Stimulated activated CD4-positive, alpha-beta T cell treated with anti-CD3 and anti-CD28 coated beads, TNF-alpha, amount 100 ng/mL, for 4 hours (primary cell): ENCODE measurements at places on chromosomes 3 and 15.

DNA sequence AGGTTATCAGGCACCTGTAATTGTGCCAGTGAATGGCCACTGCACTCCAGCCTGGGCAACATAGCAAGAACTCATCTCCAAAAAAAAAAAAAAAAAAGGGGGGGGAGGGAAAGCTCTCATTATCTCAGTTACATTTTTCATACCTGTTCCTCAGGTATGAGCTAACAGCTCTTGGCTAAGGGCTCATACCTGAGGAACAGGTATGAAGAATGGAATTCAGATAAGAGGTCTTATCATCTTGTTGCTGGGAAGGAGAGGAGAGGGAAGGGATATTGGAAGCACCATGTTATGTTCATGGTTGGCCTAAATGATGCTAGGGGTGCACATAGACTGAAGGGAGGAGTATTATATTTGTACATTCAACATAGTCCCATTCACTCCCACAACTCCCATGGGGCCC is 2.6 kb downstream of the SLC15A2 start:
- no peak for DNase-seq

- peak; percentile 57 for DNase-seq
Observed at GRCh38 chr3:101827211-101828174, 21.8 kb upstream of the NFKBIZ start.

GRCh38 chr15:63501256-63502089 is 2.9 kb upstream of the USP3 start:
- DNase-seq: no peak

- no peak for DNase-seq
Observed at GRCh38 chr15:61989667-61990066, 70.6 kb downstream of the VPS13C start.

DNA sequence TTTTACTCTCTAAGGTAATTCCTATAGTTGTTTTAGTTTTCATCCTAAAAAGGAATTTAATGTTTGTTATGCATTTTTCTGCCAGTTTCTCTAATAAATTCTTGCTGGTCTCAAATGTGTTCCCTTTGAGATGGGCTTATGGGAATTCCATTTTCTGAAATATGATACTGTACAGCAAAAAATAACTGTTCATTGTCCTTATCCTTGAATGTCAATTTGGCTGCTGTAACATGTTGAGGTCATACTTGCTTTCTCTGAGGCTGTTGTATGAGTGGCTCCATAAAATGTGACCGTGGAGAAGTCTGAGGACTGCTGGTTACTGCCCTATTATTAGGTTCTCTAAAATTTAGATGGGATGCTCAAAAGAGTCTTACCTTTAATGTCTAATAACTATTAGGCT is 266.5 kb downstream of the ADAMTS17 start:
- no peak for DNase-seq

DNA sequence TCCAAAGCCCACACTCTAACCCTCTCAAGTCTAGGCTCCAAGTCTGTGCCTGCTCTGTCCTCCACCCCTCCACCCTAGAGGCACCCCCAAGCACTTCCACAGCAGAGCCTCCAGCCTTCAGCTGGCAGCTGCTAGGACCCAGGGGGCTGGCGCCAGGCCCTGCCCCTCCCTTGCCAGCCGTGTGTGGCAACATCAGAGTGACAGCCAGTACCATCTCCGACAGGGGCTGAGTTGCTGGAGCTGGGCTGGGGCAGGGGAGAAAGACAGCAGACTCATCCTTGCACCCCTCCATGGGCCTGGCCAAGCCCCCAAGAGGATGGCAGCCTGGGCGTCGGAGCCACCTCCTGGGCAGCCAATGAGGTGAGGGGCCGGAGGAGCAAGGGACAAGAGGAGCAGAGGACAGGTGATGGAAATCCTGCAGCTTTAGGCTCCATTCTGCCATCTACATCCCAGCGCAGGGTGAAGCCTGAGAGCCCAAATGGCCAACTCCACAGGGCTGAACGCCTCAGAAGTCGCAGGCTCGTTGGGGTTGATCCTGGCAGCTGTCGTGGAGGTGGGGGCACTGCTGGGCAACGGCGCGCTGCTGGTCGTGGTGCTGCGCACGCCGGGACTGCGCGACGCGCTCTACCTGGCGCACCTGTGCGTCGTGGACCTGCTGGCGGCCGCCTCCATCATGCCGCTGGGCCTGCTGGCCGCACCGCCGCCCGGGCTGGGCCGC is at the start of gene GPR62:
GPR62 (plus strand) TSS at position 207 of the 718 bp plus-strand sequence; CDS start at position 479, 272 bp downstream.
- no peak for DNase-seq

DNA sequence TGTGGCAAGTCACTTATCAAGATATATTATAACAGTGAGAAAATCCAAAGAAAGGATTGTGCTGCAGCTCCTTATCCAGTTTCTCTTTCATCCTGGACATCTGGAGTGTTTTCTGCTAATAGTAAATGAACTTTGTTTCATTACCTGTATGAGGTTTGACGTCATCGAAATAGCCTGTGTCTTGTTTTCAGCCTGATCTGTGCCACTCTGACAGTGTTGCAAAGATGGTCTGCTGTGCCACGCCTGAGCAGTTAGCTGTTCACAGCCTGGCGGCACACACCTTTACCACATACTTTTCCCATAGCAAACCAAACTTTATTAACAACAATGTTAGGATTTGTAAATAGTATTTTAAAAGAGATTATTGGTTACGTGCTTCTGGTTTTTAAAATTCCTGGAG is 34.0 kb downstream of the YEATS2 start:
- no peak for DNase-seq

DNA sequence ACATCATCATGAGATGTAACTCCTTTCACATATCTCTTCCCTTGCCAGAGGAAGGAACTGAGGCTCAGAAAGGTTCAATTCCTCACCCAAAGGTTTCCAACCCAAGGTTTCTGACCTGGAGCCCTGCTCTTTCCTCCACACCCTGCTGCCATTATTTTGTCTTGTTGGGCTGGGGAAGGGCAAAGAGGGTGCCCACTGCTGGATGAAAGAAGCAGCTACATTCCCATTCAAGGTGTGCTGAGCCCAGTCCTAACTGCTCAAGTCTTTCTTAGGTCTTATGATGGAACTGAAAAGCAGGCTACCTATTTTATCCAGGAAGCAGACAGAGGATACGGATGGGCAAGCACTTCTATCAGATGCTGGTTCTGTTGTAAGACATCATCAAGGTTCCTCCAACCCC is 258.0 kb upstream of the CTDSPL start:
- DNase-seq: no peak

DNA sequence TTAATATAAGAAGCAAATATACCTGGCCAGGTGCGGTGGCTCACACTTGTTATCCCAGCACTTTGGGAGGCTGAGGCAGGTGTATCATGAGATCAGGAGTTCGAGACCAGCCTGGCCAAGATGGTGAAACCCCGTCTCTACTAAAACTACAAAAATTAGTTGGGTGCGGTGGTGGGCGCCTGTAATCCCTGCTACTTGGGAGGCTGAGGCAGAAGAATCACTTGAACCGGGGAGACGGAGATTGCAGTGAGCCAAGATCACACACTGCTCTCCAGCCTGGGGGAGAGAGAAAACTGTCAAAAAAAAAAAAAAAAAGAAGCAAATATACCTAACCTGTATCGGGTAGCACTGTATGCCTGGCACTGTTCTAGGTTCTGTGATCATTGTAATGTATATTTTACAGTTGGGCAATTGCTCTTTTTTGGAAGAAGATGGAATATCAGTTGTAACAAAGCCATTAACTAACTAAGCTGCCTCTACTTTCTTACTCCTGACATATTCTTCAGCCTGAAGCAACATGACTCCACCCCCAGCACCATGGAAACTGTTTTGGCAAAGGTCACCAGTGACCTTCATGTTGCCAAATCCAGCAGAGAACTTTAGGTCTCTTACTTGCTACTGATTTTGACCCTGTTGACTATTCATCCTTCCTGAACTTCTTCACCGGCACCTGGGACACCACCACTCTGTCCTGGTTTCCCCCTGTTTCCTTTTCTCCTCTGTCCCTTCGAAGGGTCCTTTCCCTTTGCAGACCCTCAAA is 203.8 kb downstream of the RPLP1 start:
- no peak for DNase-seq

DNA sequence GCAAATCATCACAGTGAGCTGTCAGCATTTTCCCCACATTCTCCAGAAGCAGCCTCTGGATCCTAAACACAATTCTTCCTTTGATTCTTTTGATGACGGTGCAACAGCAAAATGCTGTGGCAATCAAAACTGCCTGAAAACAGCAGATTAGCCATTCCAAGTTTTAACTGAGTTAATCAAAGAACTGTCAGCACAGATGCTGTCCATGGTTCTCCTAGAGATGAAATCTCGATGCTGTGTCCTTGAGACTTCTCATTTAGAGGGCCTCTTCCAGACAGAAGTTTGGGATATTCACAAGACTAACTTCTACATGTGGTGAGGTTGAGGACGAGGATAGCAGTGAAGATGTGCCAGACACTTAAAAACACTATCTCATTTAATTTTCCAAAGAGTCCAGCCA is 50.4 kb upstream of the GYG1 start:
- no peak for DNase-seq

- DNase-seq: no peak
Observed at GRCh38 chr3:5523125-5523524, 335.6 kb downstream of the EDEM1 start.

GRCh38 chr3:171459137-171459941 is 866 bp downstream of the TNIK start:
- DNase-seq: peak; percentile 21

DNA sequence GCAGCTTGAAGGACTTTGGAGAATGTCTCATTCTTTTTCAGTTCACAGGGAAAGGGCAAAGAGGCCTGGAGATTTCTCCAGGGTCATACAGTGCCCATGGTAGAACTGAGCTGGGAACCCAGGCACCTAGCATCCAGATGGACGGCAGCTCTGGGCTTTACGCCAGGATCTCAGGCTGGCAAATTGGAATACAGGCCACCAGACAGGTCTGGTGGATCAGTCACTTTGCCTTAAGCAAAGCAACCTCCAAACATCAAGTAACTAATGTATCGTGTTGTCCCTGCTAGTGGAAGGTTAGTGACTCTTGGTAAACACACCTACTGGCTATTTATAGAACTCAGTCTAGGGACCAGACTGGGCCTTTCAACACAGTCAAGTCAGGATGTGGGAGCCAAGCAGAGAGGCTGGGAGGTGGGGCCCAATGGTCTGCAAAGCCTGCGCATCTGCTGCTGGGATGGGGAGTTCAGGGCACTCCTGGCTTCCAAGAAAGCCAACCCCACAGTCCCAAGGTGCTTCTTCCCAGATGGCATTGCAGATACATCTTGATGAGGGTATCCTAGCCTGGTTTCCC is 30.2 kb downstream of the RPLP1 start:
- DNase-seq: no peak

GRCh38 chr3:101902041-101902440 is 52.7 kb downstream of the NFKBIZ start:
- DNase-seq: no peak

GRCh38 chr15:47711655-47712054 is 5.7 kb upstream of the SEMA6D start:
- no peak for DNase-seq

DNA sequence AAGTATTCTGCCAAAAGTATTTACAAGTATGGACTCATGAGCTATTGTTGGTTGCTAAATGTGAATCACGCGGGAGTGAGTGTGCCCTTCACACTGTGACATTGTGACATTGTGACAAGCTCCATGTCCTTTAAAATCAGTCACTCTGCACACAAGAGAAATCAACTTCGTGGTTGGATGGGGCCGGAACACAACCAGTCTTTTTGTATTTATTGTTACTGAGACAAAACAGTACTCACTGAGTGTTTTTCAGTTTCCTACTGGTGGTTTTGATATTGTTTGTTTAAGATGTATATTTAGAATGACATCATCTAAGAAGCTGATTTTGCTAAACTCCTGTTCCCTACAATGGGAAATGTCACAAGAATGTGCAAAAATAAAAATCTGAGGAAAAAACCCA is 30.3 kb downstream of the SYNM start:
- DNase-seq: no peak

DNA sequence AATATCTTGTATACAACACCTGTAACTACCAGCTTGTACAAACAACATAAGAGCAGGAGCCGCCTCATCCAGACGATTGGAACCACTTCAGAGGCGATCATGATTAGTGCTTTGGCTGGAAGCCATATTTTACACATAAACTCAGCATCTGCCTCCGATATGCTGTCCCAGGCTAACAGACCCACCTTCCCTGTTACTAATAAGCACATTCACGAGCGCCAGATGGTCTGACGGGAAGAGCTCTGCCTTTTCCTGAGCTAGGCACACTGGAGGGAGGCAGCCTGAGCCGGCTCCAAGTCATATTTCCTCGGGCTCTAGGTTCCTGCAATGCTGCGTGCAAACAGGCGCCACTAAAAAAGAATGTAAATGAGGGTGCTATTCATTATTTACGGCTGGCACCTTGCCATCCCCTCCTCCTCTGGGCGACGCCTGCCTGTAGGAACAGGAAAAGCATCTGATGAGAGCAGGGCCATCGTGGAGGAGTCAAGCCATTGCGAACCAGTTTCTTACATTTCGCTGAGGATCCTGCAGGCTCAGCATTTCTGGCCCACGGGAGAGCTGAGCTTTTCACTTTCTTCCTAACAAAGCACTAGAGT is 98.2 kb downstream of the ANXA2 start:
- no peak for DNase-seq

DNA sequence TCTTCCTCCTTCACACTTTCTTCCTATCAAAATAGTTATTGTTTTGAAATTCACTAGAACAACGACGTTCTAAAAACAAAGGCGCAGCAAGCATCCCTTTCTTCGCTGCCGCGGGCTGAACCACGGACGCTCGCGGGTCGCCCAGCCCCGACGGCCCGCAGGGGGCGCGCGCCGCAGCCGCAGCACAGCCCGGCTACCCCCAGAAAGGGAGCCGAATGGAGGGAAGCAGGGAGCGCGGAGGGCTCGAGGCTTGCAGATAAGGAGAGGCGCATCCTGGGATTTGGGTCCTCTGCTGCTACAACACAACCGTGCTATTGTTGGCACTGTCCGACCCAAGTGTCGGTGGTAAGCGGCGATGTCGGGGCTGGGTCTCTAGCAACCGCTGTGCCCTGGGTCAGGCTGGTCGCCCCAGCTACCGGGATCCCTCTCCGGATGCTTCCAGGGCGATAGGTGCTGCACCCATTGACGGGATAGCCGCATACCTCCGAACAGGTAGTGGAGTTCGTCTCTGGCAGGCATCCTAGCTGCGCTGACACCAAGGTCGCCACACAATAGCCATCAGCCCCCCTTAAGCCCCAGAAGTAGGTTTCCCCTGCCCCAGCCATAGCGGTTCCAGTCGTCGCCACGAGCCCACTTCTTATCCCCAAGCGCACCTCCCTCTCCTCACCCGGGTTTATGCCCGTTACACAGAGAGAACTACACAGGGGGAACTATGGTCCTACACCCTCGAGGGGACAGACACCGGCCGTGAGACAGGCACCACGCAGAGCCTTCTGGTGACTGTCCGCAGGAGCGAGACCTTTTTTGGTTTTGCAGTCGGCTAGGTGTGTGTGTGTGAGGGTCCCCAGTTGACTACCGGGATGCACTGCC is 6.0 kb downstream of the ONECUT1 start:
- DNase-seq: no peak
